ENCODE measurements at places on chromosomes 5 and 9. TPM values are rescaled to one million over a fixed set of nuclear protein-coding genes. Genes with fewer than 3 reads are reported as not detected.

DNA sequence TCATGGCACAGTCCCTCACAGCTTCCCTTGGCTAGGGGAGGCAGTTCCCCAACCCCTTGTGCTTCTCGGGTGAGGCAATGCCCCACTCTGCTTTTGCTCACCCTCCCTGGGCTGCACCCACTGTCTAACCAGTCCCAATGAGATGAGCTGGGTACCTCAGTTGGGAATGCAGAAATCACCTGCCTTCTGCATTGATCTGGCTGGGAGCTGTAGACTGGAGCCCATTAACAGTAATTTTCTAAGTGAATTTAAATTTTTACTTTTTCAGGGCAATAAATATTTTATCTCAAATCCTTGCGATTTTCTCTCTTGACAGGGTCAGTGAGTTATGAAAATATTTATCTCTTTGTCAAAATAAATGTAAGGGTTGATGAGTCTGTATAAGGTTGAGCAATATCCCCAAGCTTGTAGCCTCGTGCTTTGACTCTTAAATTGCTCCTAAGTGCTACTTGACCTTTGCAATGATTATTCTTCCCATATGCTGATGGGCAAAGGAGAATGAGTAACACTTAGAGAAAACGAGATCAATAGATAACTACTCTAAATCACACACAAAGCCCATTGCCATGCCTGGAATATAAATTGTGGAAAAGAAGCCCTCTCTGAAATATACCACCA is 82.1 kb upstream of the MOCS2 start:
- no peak overlapping the region for H3K27ac ChIP-seq
- H3K4me1 ChIP-seq = no peaks in the 10 kb centered on the region
- H3K4me3 ChIP-seq = no peak overlapping the region
- no peaks in the 10 kb centered on the region for H3K27me3 ChIP-seq
- no peak for DNase-seq
- no peaks in the 10 kb centered on the region for H3K36me3 ChIP-seq

GRCh38 chr9:128910906-128911305 is 9.9 kb upstream of the PHYHD1 start:
- no peak for DNase-seq
- H3K4me1 ChIP-seq = peaks cover 62% of the 10 kb centered on the region
- peaks cover 34% of the 10 kb centered on the region for H3K36me3 ChIP-seq
- no peak overlapping the region for H3K4me3 ChIP-seq

DNA sequence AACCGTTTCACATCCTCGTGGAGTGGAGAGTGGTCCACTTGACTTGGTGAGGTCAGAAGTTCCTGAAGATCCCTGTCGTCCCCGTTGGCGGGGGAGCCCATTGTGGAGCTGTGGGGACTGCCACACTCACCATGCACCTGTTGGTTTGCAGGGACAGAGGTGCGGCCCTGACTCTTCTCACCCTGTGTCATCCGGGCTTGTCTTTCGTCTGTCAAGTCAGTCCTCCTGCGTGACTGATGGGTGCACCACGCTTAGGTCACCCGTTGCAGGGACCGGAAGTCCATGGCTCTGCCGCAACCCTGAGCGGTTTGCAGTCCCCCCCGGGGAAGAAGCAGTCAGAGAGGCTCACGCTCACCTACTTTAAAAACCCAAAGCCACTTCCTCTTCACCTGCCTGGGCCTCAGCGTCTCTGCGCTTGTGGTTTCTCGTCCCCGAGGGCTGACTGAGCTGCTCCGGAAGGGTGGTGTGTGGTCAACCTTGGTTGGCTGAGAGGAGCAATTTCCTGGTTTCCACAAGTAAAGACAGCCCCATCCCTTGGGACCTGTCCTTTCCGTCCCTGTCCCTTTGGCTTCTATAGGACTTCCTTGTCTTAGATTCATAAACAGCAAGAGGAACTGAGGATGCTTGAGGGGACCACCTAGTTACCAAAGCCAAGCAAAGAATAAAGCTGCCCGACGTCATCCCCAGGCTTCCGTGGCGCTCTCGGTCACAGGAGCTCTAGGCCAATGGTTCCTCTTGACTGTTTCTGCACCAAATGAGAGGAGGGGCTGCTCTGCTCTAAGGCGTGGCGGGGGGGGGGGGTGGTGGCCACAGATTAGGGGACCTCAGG is 53.2 kb downstream of the USP20 start:
- H3K4me3 ChIP-seq = peak overlapping the region; percentile 22
- peak overlapping the region; percentile 85 for H3K27ac ChIP-seq
- DNase-seq = peak; percentile 77
- peaks cover 72% of the 10 kb centered on the region for H3K4me1 ChIP-seq

The TERT gene
- total RNA-seq = not detected

The FCN2 gene
- total RNA-seq = not detected

GRCh38 chr5:10303699-10304170 is 4.0 kb downstream of the CMBL start:
- H3K27ac ChIP-seq = no peak overlapping the region
- peaks cover 17% of the 10 kb centered on the region for H3K4me1 ChIP-seq
- DNase-seq = no peak
- no peaks in the 10 kb centered on the region for H3K27me3 ChIP-seq
- no peak overlapping the region for H3K4me3 ChIP-seq

DNA sequence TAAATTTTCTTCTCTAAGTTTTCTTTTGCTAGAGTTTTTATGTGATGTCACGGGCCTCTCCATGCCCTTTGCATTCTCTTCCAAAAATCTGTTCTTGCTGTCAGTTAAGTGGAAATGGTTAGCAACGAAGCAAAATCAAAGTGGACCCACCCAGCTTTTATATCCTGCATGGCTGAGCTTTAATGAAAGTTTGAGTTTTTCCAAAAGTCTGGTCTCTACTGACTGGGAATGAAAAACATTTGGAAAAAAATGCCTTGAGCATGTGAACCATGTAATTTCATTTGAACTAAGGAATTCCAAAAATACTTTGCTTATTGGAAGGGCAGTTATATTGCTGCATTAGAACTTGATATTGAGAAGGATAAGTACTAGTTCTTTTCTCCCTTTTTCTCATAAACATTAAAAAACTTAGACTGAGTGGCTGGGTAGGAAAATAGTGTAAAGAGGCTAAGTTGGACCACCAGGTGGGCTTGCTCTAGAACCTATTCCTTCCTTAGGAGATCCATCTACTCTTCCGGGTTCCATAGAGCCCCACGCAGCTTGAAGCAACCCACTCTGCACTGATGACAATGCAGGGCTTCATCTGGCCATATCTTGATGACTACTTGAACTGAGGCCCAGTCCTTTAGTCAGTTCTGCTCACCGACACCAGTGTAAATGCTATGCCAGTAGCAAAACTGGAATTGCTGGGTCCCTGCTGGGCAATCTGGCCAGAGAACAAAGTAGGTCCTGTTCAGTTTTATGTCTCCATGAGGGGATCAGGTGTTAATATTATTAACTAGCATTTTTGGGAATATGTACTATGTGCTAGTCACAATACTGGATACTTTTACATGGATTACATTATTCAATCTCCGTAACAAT is 17.4 kb upstream of the RIC1 start:
- no peak overlapping the region for H3K27ac ChIP-seq
- H3K27me3 ChIP-seq = no peaks in the 10 kb centered on the region
- no peaks in the 10 kb centered on the region for H3K4me1 ChIP-seq
- H3K4me3 ChIP-seq = no peak overlapping the region

The ARL14EPL gene
- not detected for total RNA-seq

The PCA3 gene
- not detected for total RNA-seq

GRCh38 chr5:149817539-149818060 is 87.5 kb downstream of the PPARGC1B start:
- no peak for DNase-seq
- H3K27ac ChIP-seq = no peak overlapping the region
- no peaks in the 10 kb centered on the region for H3K4me1 ChIP-seq

DNA sequence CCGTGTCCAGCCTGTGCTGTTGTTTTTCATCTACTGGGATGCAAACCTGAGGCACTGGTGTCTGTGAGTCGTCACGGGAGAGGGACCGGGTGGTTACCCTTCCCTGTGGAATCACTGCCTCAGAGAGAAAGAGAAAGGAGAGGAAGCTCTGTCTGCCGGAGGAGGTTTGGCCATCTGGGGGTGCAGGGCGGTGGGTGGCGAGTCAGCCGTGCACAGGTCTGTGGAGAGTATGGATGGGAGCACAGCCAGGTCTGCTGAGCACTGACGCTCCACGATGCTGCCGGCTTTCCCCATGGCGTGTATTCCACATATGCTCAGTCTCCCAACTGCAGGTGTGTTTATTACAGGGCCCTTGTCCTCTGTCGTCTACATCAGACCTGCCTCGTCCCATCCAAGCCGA is 395.2 kb upstream of the IRX4 start:
- H3K4me3 ChIP-seq = no peak overlapping the region
- H3K27ac ChIP-seq = no peak overlapping the region
- no peak for DNase-seq
- no peaks in the 10 kb centered on the region for H3K27me3 ChIP-seq

The ADRB2 gene
- total RNA-seq = 53.9 TPM

DNA sequence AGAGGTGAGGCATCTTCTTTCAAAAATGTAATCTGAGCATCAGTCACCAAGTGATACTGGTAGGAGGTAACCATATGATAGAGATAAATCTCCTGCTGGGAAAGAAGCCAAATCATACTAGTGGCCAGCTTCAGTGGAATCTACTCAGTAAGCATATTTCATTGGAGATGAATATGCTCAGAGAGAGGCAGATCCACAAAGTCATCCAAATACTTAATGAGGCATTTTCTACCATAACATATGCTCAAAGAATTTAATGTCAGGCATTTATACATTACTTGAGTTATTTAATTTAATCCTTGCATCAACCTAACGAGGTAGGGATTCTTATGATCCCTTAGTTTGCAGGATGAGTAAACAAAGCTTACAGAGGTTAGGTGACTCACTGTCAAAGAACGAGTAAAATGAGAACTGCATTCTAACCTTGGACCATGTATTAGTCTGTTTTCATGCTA is 50.9 kb upstream of the DMRTA1 start:
- H3K27ac ChIP-seq = no peak overlapping the region
- H3K4me1 ChIP-seq = no peaks in the 10 kb centered on the region
- no peaks in the 10 kb centered on the region for H3K36me3 ChIP-seq
- H3K27me3 ChIP-seq = no peaks in the 10 kb centered on the region

The SH3TC2 gene
- total RNA-seq = 0.37 TPM

DNA sequence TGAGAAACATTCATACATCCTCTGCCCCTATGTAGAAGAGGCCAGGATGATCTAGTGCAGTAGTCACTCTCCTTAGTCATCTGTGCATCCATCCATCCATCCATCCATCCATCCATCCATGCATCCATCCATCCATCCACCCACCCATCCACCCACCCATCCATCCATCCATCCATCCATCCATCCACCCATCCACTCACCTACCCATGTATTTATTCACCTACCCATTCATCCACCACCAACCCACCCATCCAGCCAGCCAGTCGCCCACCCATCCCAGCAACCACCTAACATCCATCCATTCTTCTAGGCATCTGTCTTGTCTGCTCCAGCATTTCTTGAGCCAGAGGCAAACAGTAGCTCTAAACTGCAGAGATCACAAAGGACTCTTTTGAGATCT is 87.1 kb downstream of the MSX2 start:
- no peaks in the 10 kb centered on the region for H3K27me3 ChIP-seq
- no peaks in the 10 kb centered on the region for H3K36me3 ChIP-seq
- no peak overlapping the region for H3K27ac ChIP-seq
- no peak for DNase-seq
- no peaks in the 10 kb centered on the region for H3K4me1 ChIP-seq

The DOK3 gene
- 81.5 TPM for total RNA-seq

DNA sequence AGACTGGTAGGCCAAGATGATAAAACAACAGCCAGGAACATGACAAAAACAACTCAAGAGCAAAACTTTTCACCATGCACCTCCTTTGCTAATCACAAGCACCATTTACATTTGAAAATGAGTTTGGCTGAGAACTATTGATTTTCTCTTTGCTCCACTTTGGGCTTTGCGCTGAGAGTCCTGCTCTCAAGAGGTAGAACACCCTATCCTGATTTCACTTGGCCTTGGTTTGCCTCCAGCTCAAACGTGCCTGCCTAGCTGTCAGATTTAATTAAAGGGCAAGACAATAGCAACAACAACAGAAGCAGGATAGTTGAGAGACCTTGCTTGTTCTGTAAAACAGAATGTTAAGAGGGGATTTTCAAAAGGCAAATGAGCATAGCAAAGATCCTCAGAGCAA is 128.2 kb upstream of the ASTN2 start:
- H3K27me3 ChIP-seq = no peaks in the 10 kb centered on the region
- H3K27ac ChIP-seq = no peak overlapping the region
- no peak for DNase-seq
- H3K4me3 ChIP-seq = no peak overlapping the region

GRCh38 chr9:33429256-33429985 is 18.0 kb downstream of the AQP3 start:
- H3K4me3 ChIP-seq = no peak overlapping the region
- no peaks in the 10 kb centered on the region for H3K36me3 ChIP-seq
- DNase-seq = no peak
- H3K27me3 ChIP-seq = no peaks in the 10 kb centered on the region
- no peaks in the 10 kb centered on the region for H3K4me1 ChIP-seq

DNA sequence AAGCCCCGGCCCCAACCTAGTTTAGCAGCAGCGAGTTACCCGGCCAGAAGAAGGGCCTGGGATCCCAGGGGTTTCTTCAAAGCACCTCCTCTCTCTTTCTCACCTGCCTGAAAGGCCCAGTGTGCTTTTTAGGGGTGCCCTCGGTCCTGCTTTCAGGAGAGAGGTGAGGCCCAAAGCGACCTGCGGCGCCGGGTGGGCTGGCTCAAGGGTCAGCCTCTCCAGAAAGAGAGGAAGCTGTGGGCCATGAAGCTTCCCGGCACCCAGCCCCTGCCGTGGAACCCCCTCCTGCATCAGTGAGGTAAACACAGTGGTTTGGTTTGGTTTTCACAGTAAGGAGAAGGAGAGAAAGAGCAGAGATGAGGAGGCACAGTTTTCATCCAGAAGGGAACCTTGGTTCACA is 4.3 kb downstream of the FOXB2 start:
- H3K36me3 ChIP-seq = no peaks in the 10 kb centered on the region
- peaks cover 18% of the 10 kb centered on the region for H3K27me3 ChIP-seq
- H3K4me1 ChIP-seq = peaks cover 35% of the 10 kb centered on the region

- H3K4me3 ChIP-seq = no peak overlapping the region
- H3K36me3 ChIP-seq = no peaks in the 10 kb centered on the region
- no peak overlapping the region for H3K27ac ChIP-seq
- no peaks in the 10 kb centered on the region for H3K27me3 ChIP-seq
- DNase-seq = no peak
These were observed 49.9 kb downstream of the GDNF start for GRCh38 chr5:37789991-37790390.

DNA sequence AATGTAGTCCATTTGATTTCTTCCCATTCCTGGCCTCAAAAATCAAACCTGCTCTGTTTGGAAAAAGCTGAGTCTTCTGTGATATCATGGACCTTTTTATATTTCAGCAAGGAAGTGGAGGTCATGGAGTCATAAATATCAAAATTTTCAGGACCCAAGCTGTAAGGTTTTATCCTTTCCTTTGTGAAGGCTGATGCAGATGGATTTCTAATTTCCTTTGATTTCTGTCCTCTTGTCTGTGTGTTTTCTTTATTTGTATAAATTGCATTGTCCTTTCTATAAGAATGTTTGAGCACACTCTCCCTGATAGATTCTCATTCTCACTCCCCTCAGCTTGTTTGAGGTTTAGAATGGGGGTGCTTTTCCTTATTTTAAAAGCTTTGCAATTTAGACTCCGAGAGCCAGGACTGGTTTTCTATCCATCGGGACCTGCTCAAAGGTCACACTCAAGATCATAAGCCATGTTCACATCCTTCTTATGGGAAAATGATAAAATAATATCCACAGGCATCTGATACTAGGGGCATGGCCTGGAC is 127.4 kb upstream of the TMEM161B start:
- H3K4me3 ChIP-seq = no peak overlapping the region
- H3K36me3 ChIP-seq = no peaks in the 10 kb centered on the region
- DNase-seq = no peak
- H3K27ac ChIP-seq = no peak overlapping the region

Data from upper lobe of left lung (tissue), 6 donors.